ENCODE measurements at places on chromosomes 1 and 21.

GRCh38 chr21:43609501-43610340, 49.6 kb downstream of the HSF2BP start:
- peak; percentile 6 for DNase-seq

DNA sequence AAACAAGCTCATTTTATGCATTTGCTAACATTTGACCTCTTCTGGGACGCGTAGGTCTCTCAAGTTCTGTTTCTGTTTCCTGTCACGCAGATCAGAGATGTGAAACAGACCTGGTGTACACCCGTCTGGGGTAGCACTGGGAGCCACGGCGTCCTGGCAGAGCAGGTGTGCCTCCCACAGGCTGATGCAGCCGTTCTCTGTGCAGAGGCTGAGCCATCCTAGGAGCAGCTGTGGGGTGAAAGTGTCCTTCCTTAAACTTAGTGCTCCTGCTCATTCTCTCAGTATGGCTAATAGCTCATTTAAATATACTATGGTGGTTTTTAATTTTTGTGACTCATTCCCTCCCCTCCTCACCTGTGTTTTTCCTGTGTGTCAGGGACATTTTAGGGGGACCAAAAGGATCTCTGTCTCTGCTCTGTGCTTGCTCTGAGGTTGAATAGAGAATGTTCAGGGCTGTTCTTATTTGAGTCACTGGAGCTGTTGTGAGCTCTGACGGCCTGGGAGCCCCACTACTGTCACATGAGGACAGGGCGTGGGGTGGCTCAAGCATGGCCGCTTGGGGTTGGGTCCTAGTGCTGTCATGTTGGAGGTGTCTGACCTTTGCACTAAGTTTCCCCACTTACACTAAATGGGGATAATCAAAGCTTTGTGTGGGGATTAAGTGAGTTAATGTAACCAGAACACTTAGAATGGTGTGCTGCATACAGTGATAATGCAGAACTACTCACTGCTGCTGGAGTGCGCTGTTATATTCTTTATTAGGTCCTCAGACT, 43.0 kb downstream of the GALNT2 start:
- no peak for DNase-seq

- no peak for DNase-seq
Observed at GRCh38 chr21:35150562-35151226, 101.6 kb upstream of the RUNX1 start.

DNA sequence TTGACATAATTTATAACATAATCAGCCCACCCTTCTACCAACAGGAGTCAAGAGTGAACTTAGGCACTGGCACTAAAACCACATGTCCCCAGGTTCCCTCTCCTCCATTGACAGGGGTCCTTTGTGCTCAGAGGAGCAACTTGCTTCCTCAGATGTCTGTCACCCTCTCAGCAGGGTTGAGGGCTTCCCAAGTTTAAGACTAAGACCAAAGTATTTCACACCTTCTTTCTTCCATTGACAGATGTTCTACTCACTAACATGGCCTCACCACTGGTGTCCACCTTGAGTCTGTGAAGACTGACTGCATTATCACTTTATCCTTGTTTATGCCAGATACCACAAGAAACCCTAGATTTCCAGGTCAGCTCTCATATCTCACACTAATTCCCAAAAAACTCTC, 56.5 kb downstream of the CCDC18 start:
- no peak for DNase-seq

GRCh38 chr1:64545118-64545843, 75.4 kb downstream of the CACHD1 start:
- no peak for DNase-seq

DNA sequence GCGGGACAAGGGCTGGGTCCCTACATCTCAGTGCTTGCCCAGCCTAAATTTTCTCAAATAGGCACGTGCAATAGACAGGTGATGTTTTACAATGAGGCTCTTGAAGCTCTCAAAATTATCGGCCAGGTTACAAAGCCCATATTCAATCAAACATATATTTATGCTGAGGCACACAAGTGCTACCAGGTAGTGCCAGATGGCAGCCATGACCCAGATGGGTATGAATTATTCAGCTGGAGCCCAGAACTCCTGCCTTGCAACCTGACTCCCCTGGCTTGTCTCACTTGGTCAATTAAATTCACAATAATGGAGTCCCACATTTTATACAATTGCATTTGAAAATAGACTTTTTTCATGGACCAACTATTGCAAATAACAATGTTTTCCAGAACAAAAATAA, 12.3 kb upstream of the ADAM30 start:
- no peak for DNase-seq

GRCh38 chr1:231206856-231207255, 34.2 kb upstream of the GNPAT start:
- no peak for DNase-seq

- DNase-seq, result no peak
Observed at GRCh38 chr1:168453056-168453455, 90.7 kb downstream of the XCL2 start.

GRCh38 chr1:20325407-20325843, 34.8 kb downstream of the VWA5B1 start:
- DNase-seq, result no peak

GRCh38 chr21:45299026-45299863, 11.6 kb upstream of the POFUT2 start:
- DNase-seq, result no peak

- peak; percentile 45 for DNase-seq
Observed at GRCh38 chr1:246647113-246647512, 77.1 kb upstream of the SCCPDH start.

- no peak for DNase-seq
Observed at GRCh38 chr1:224447251-224447650, 12.7 kb upstream of the WDR26 start.

GRCh38 chr21:42654179-42654912, 925 bp downstream of the PDE9A start:
- DNase-seq, result no peak

GRCh38 chr1:47210666-47211065, 20.8 kb upstream of the PDZK1IP1 start:
- DNase-seq, result no peak

DNA sequence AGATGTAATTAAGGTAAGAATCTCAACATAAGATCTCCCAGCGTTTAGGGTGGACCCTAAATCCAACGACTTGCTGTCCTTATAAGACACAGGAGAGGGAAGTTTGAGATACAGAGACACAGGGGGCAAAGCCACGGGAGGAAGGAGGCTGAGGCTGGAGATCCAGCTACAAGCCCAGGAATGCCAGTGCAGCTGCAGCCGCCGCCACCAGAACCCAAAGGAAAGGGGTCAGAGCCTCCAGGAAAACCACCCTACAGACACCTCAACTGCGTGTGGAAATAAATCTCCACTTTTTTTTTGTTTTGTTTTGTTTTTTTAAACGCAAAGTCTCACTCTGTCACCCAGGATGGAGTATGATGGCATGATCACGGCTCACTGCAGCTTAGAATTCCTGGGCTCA, 12.1 kb upstream of the TFF1 start:
- DNase-seq, result no peak

GRCh38 chr21:17340081-17340480, 172.8 kb upstream of the CXADR start:
- no peak for DNase-seq

- DNase-seq, result no peak
Observed at GRCh38 chr1:117015724-117016123, 14.2 kb downstream of the CD101 start.

GRCh38 chr1:197438010-197438790, 170.1 kb downstream of the CRB1 start:
- no peak for DNase-seq

DNA sequence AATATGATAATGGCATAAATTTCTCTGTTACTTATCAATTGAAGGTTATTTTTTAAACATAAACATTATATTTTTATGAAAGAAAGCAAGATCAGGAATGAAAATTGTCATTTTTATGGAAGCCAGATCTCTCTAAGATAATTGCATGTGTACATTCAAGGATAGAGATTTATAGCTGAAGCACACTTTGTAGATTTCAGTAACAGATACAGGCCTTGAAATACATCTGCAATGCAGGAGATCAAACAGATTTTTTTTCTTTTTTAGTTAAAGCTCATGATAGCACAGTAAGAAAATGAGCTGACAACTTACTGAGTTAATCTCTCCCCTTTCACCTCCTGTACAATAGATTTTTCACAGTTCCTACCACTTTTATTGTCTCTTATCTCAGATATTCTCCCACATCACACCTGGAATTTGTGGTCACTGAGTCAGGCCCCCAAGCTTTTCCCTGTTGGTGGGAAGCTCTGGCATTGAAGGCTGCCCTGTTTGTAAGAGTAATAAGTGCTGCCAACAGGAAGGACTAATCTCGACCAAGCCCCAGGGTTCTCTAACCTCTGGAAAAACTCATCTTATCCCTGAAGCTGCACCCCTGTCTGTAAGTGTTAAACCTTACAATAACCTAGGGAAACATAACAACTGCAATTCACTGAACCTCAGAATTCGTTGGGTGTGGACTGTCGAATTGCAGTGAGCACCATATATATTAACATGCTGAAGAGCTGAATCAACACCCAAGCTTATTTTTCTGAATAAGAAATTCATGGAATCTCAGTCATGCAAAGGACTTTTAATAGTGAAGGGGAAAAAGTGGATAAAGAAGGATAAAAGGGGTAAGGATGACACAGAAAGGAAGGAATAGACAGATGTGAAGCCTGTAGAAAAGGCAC, 599.0 kb downstream of the LMO4 start:
- DNase-seq, result no peak

DNA sequence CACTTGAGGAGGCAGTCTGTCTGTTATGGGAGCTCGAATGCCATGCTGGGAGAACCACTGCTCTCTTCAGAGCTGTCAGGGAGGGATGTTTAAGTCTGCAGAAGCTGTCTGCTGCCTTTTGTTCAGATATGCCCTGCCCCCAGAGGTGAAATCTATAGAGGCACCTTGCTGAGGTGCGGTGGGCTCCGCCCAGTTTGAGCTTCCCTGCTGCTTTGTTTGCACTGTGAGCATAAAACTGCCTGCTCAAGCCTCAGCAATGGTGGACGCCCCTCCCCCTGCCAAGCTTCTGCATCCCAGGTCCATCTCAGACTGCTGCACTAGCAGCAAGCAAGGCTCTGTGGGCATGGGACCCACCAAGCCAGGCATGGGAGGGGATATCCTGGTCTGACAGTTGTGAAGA, 247.5 kb downstream of the LMX1A start:
- DNase-seq, result no peak

DNA sequence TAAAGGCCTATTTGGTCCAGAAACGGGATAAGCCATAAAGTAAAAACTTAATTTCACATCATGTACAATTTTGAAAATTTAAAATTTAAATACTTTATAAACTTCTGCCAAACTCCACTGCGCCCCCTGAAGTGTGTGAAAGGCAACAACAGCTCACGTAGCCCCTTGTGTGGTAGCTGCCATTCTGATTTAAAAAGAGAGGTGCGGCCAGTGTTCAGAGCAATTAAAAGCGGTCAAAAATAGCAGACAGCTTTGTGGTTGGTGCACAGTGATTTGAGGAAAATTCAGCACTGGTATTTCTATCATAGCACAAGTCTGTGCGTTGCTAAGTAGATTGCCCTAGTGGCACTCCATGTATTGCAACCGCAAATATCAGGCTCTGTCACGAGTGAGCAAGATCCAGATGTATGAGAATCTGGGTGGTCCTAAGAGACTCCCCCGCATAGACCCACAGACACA, 122.5 kb downstream of the ATG4C start:
- no peak for DNase-seq

DNA sequence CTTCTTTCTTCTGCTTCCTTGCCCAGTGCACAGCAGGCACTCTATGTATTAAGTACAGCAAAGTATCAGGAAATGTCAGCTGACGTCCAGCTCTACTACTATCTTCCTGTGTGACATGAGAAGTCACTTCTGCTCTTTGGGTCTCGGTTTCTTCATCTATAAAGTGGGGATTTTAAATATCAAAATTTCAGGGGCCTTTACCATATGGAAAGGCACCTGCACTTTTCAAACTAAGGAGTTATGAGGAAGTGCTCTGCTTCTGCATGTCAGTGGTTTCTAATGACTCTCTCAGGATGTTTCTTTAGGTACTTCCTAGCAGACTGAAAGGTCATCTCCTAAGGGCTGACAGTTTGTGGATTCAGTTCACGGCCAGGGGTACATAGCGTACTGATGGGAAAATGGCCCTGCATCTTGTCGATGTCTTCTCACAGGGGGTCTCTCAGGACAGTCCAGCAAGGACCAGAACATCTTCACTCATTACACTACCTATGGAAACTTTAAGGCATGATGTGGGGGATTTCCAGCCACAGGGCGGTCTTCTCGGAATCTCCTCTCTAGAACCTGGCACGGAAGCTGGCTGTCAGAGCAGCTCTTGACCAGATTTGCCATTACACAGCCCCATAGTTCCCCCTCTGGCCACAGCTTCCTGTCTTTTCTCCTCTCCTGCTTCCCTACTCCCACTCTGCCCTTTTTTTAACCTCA, 42.0 kb upstream of the MTF1 start:
- no peak for DNase-seq

DNA sequence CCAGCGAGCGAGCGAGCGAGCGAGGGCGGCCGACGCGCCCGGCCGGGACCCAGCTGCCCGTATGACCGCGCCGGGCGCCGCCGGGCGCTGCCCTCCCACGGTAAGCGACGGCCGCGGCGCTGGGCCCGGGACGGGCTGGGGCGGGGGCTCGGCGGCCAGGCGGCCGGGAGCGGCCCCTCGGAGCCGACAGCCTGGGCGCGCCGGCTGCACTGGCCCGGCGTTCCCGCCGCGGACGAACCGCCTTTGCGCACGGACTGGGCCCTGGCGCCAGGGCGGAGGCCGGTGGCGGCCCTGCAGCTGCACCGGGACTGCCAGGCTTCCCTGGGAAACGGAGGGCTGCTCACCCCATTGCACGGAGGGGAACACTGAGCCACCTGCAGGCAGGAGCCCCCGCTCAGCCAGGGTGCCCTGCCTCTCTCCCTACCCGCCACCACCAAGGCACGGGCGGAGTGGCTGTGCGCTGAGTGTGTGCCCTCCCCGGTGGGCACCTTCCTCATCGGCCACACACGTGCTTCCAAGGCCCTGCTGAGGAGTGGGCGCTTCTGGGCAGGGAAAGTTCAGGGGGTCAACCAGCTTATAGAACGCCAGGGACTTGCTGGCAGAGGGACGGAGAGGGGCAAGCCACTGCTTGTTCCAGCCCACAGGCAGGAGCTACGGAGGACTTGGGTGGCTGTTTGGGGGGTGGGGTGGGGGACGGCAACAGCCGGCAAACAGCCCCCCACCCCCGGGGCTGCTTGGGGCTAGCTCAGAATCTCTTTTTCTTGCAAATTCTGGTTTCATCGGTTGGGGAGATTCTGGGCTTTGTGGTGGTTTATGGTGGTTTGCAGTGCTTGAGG, 532 bp downstream of the CSF1 start:
- peak; percentile 26 for DNase-seq

GRCh38 chr1:206905295-206906164, 8.3 kb downstream of the IL24 start:
- DNase-seq, result no peak

- no peak for DNase-seq
Observed at GRCh38 chr1:29783508-29784275, 547.4 kb downstream of the PTPRU start.
